ENCODE measurements at places on chromosomes 6 and 20. TPM values are rescaled to one million over a fixed set of nuclear protein-coding genes. Genes with fewer than 3 reads are reported as not detected.

DNA sequence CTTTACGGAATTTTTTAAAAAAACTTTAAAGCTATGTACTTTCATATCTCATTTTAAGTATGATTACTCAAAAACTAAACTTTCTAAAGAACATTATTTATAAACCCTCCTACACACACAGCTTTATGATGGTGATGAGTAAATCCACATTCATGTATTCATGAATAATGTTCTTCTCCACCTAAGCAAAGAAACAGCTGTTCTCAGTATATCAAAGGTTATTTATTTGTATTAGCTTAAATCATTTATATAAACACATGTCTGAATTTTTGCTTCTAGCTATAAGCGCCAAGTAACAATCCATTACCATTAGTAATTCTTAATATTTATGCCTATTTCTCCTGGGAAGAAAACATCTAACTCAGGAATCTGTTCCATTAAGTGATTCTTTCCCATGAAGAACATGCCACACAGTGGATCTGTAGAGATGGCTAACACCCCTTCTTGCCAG, 63.3 kb downstream of the SMLR1 start:
- no peaks in the 10 kb centered on the region for H3K27me3 ChIP-seq
- H3K4me1 ChIP-seq: no peaks in the 10 kb centered on the region
- no peak for DNase-seq
- H3K27ac ChIP-seq: no peak overlapping the region

- H3K4me1 ChIP-seq: no peaks in the 10 kb centered on the region
- no peaks in the 10 kb centered on the region for H3K27me3 ChIP-seq
- peaks cover 3% of the 10 kb centered on the region for H3K36me3 ChIP-seq
- DNase-seq: no peak
- H3K4me3 ChIP-seq: no peak overlapping the region
Measured at GRCh38 chr6:154901876-154902552, 93.1 kb upstream of the TIAM2 start.

GRCh38 chr6:157847846-157848245, 24.8 kb downstream of the SNX9 start:
- H3K27ac ChIP-seq: no peak overlapping the region
- no peaks in the 10 kb centered on the region for H3K36me3 ChIP-seq
- no peaks in the 10 kb centered on the region for H3K4me1 ChIP-seq
- no peak overlapping the region for H3K4me3 ChIP-seq

GRCh38 chr6:12815884-12816600, 99.5 kb downstream of the PHACTR1 start:
- H3K27ac ChIP-seq: no peak overlapping the region
- H3K36me3 ChIP-seq: no peaks in the 10 kb centered on the region

- no peaks in the 10 kb centered on the region for H3K4me1 ChIP-seq
- no peak overlapping the region for H3K4me3 ChIP-seq
- H3K27me3 ChIP-seq: no peaks in the 10 kb centered on the region
- no peaks in the 10 kb centered on the region for H3K36me3 ChIP-seq
- no peak for DNase-seq
- no peak overlapping the region for H3K27ac ChIP-seq
Measured at GRCh38 chr20:37144856-37145404, 34.2 kb upstream of the RPN2 start.

DNA sequence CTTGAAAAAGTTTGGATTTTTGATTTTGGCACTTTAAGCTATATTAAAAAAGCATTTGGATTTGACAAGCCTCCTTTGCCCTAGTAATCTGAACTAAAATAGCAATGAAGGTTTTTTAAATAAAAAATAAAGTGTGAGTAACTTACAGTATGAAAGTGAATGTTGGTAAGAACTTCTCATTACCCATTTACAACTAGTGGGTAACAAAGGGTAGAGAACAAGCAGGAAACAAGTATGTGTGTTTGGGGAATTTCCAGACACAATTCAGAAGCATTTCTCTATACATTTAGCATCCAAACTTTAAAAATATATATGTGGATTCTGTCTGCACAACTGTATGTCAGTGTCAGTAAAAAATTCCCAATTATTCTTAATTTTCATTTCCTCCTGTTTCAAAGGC, 2.9 kb downstream of the TMEM30A start:
- peaks cover 2% of the 10 kb centered on the region for H3K4me1 ChIP-seq
- no peaks in the 10 kb centered on the region for H3K27me3 ChIP-seq
- H3K36me3 ChIP-seq: no peaks in the 10 kb centered on the region
- H3K4me3 ChIP-seq: peak overlapping the region; percentile 86
- no peak overlapping the region for H3K27ac ChIP-seq

DNA sequence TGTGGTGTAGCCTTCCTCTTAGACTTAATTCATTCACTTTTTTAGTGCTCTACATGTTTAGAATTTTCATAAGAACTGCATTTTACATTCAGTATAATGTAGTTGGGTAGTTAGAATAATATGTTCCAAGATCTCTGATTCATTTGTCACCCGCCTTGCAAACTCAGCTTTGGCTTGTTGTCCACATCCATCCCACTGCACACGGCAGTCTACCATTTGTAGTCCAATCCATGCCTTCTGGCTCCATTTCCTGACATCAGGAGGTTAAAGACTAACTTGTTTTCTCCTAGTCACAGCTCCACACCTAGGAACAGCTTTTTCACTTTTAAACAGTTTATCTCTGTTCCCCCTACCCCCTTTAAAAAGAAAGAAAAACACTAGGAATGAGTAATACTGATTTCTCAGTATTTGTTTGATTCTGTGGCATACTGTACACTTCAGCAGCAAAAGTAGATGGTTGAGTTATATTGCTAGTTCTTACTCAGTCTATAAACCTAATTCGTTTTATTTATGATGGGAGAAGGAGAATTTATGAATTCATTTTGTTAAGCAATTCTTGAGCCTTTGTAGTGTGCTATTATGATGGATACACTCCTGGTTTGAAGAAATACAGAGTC, 180.9 kb downstream of the ARID1B start:
- DNase-seq: no peak
- no peaks in the 10 kb centered on the region for H3K36me3 ChIP-seq
- H3K4me1 ChIP-seq: peaks cover 5% of the 10 kb centered on the region
- no peaks in the 10 kb centered on the region for H3K27me3 ChIP-seq

- no peaks in the 10 kb centered on the region for H3K36me3 ChIP-seq
- H3K4me3 ChIP-seq: no peak overlapping the region
- H3K27ac ChIP-seq: no peak overlapping the region
- H3K4me1 ChIP-seq: no peaks in the 10 kb centered on the region
- DNase-seq: no peak
Measured at GRCh38 chr20:49965781-49966305, 16.9 kb upstream of the SNAI1 start.

GRCh38 chr6:134854366-134854765, 95.5 kb downstream of the ALDH8A1 start:
- no peaks in the 10 kb centered on the region for H3K36me3 ChIP-seq

DNA sequence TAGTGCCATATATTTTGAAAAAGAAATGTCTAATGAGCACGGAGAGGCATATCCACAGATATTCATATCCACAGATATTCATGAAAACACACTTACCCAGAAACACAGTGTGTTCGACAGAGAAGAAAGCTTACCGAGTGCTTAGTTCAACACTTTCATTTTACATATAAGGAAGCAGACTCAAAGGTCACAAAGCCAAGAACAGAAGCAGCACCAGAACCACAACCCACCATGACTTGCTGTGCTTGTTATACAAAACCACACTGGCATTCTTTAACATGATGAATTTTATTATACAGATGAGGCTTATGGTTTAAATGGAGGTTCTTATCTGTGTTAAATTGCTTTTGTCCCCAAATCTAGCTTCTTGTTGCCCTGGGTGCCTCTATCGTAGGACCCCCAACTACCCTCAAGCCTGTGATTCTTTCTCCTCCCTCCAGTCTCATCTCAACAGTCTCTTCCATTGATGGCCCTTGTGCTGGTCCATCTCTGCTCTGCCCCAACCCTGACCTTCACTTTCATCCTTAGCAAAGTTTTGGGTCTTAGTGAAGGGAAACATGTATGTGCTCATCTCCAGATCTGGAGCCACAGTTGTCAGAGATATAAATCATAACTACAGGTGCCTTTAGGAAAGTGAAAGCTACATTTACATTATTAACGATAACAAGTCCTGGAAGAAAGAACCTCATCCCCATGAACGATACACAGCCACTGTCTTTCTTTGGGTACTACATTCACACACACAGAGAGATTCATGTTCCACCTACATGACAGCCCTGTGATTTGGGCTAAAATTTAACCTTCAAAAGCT, 40.0 kb downstream of the SF3B5 start:
- no peaks in the 10 kb centered on the region for H3K36me3 ChIP-seq
- peaks cover 3% of the 10 kb centered on the region for H3K27me3 ChIP-seq
- no peak overlapping the region for H3K4me3 ChIP-seq
- H3K27ac ChIP-seq: no peak overlapping the region
- H3K4me1 ChIP-seq: peaks cover 4% of the 10 kb centered on the region

The ERVFRD-1 gene
- total RNA-seq: not detected

The SCRT2 gene
- total RNA-seq: not detected
